Stimulated activated CD4-positive, alpha-beta T cell treated with anti-CD3 and anti-CD28 coated beads, Interleukin-2, amount 100 ng/mL, for 48 hours (primary cell): ENCODE measurements at places on chromosomes 6 and 20.

- no peak for DNase-seq
These were observed 84.5 kb upstream of the SNAP25 start for GRCh38 chr20:10134176-10134575.

GRCh38 chr6:75349262-75349984, 64.8 kb upstream of the TMEM30A start:
- DNase-seq, result no peak

- no peak for DNase-seq
These were observed 735 bp downstream of the FAM135A start for GRCh38 chr6:70413992-70414494.

- DNase-seq, result no peak
These were observed 37.4 kb upstream of the SIRT5 start for GRCh38 chr6:13536796-13537526.
